ENCODE measurements at places on chromosomes 1 and 21. TPM values are rescaled to one million over a fixed set of nuclear protein-coding genes. Genes with fewer than 3 reads are reported as not detected.

DNA sequence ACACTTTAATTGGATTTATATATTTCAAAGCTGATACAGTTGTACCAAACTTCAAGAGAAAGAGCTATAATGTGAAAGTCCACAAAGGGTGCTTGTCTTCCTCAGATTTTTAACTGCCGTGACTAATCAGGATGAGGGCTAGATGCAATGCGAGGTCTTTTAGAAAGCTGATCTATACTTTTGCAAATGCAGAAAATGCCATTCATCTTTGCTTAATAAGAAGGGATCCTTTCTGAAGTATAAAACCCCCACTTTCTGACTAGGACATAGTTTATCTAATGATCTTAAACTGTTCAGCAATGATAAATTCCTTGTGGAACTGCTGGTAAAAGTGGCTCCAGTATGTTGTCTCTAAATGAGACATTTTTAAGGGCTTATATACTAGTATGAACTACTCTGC lies 102.7 kb upstream of the NGF start:
- H3K4me1 ChIP-seq: no peaks in the 10 kb centered on the region
- no peak overlapping the region for H3K4me3 ChIP-seq
- no peaks in the 10 kb centered on the region for H3K36me3 ChIP-seq
- no peaks in the 10 kb centered on the region for H3K27me3 ChIP-seq
- H3K27ac ChIP-seq: no peak overlapping the region

- H3K27me3 ChIP-seq: no peaks in the 10 kb centered on the region
- H3K36me3 ChIP-seq: no peaks in the 10 kb centered on the region
Measured at GRCh38 chr1:31064718-31065309, 703 bp downstream of the PUM1 start.

GRCh38 chr1:38834937-38835827 lies 24.4 kb downstream of the RRAGC start:
- no peak overlapping the region for H3K27ac ChIP-seq
- no peaks in the 10 kb centered on the region for H3K4me1 ChIP-seq
- no peak for DNase-seq

GRCh38 chr1:18283601-18284385 lies 176.2 kb downstream of the IGSF21 start:
- H3K4me3 ChIP-seq: no peak overlapping the region
- no peak overlapping the region for H3K27ac ChIP-seq
- no peaks in the 10 kb centered on the region for H3K4me1 ChIP-seq
- H3K36me3 ChIP-seq: no peaks in the 10 kb centered on the region
- no peaks in the 10 kb centered on the region for H3K27me3 ChIP-seq

- H3K27me3 ChIP-seq: no peaks in the 10 kb centered on the region
- no peak overlapping the region for H3K27ac ChIP-seq
- no peaks in the 10 kb centered on the region for H3K36me3 ChIP-seq
- no peaks in the 10 kb centered on the region for H3K4me1 ChIP-seq
- DNase-seq: no peak
Measured at GRCh38 chr1:189275796-189276195, 1201.9 kb downstream of the BRINP3 start.

DNA sequence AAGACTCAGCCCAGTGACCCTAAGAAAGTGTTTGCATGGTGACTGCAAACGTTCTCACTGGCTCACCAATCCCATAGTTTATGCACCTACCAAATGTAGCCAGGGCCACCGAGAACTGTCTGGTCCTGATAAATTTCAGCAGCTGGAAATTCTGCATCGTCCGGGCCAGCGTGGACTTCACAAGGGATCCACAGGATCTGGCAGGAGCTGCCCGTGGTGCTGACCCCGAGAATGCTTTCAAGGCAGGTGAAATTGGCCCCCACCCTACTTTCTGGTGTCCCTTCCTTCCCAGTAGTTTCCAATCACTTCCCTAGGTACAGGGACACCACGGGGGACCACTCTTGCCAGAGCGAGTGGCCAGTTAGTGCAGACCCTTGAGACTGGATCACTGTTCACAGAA lies 26.2 kb downstream of the UBASH3A start:
- no peaks in the 10 kb centered on the region for H3K27me3 ChIP-seq
- DNase-seq: no peak
- H3K4me3 ChIP-seq: no peak overlapping the region
- no peak overlapping the region for H3K27ac ChIP-seq

Gene SLC9C2
- total RNA-seq: not detected

Gene RCSD1
- total RNA-seq: 4.8 TPM

Gene GCLM
- total RNA-seq: 30.8 TPM

Gene UBASH3A
- total RNA-seq: 0.50 TPM

Gene ARHGEF10L
- 59.7 TPM for total RNA-seq

Gene RNF19B
- 11.8 TPM for total RNA-seq

Gene CADM3
- total RNA-seq: 0.61 TPM

Gene GPR157
- 5.6 TPM for total RNA-seq
